Astrocyte of the cerebellum (primary cell): ENCODE measurements at places on chromosomes 1 and 21.

DNA sequence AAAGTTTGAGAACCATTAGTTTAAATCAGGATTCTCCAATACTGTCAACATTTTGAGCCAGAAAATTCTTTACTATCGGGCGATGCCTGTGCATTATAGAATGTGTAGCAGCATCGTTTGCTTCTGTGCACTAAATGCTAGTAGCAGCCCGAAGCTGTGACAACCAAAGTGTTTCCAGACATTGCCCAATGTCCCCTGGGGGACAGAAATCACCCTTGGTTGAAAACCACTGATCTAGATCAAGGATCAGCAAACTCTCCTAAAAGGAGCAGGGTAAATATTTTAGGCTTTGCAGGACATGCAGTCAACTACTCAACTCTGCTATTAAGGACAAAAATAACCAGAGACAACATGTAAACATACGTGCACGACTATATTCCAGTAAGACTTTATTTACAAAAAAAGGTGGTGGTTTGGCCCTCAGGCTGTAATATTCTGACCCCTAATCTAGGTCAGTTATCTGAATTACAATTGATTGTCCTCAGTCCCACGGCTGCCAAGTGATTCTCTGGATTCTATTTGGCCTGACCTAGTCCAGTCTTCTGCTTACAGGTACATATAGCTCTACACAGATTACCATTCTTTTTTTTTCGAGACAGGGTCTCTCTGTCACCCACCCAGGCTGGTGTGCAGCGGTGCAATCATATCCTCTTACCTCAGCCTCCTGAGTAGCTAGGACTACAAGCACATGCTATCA lies 10.6 kb downstream of the FAF1 start:
- no peak for DNase-seq

DNA sequence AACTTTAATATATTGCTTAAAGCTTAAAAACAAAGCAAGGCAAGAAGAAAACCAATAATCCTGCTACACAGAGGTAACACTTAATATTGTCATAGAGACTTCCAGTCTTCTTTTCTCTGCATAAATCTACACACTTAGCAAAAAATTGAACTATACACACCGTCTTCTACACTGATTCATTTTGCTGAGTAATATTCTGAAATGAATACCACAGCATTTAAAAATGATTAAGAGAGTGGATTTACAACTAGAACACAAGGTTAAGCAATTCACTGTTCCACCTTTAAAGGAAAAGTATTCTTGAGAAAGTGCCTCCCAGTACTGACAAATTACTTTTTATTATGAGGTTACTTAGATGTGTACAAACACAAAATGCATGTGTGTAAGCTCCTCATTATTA lies 22.2 kb upstream of the ITPKB start:
- DNase-seq: no peak

GRCh38 chr1:83761167-83762038 lies 237.5 kb downstream of the TTLL7 start:
- DNase-seq: no peak

DNA sequence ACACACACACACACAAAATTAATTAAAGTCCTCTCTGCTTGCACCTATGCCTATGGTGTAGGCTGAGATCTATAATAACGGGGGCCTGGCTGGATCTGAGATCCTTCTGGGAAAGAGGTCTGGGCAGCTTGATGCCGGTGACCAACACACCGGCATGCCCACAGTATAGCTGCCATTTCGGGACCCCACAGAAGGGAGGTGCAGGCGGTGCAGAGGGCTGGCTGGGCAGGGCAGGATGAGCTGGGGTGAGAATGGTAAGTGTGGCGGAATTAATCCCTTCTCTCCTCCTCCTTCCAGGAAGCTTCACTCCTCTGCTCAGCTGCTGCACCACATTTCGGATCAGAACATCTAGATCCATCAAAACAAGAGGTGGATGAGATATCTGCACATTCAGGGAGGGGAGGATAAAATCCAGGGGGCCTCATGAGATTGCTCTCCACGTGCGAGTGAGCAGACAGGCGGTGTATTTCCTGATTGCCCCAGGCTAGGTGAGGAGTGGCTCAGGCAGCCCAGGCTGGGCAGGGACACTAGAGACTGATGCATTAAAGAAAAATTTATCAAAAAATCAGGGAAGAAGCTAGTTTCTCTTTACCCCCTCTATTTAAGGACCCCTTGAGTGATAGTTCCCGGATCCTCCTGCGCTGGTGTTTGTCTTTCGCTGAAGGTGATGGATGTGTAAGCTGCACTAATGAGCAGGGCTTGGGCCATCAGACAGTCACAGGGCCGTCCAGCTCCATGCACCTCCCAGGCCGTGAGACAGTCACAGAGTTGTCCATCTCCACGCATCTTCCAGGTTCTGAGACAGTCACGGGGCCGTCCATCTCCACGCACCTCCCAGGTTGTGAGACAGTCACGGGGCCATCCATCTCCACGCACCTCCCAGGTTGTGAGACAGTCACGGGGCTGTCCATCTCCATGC lies 449.9 kb downstream of the PTPRU start:
- DNase-seq: no peak

- no peak for DNase-seq
Observed at GRCh38 chr1:25727635-25728286, 72.2 kb upstream of the SELENON start.

DNA sequence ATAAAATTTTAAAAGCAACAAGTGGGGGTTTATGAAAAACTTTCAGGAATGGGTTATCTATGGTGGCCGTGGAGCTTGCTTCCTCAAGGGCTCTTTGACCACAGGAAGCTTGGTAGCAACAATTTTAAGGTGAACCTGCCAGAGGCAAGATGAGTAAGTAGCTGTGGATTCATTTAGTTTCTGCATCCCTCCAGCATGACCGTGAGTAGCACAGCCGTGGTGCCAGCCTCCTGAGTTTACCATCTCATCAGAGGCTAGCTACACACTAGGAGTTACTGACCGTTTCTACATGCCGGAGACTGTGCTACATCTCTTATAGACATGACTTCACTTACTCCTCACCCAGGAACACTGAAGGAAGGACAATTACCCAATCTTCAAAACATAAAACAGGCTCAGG lies 30.1 kb upstream of the PLEKHG5 start:
- DNase-seq: no peak

- DNase-seq: no peak
Observed at GRCh38 chr1:110540891-110541685, 22.1 kb upstream of the KCNA10 start.

- DNase-seq: peak; percentile 92
Observed at GRCh38 chr1:98991127-98992012, 13.3 kb downstream of the PLPPR5 start.

DNA sequence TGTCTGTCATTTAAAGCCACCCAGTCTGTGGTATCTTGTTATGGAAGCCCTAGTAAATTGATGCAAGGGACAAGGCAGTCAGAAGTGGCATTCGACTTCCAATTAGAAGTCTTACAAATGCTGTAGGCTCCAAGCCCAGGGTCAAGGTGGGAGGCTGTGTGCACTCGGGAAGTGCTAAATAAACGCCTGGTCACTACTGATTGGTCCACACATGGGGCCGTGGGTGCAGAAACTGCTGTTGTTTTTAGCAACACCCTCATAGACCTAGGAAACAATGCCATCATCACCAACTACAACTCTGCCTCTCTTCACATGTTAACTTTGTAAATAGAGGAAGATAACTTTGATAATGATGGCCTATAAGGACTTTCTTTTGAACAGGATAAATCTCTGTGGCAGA lies 20.2 kb upstream of the ZBTB21 start:
- no peak for DNase-seq

DNA sequence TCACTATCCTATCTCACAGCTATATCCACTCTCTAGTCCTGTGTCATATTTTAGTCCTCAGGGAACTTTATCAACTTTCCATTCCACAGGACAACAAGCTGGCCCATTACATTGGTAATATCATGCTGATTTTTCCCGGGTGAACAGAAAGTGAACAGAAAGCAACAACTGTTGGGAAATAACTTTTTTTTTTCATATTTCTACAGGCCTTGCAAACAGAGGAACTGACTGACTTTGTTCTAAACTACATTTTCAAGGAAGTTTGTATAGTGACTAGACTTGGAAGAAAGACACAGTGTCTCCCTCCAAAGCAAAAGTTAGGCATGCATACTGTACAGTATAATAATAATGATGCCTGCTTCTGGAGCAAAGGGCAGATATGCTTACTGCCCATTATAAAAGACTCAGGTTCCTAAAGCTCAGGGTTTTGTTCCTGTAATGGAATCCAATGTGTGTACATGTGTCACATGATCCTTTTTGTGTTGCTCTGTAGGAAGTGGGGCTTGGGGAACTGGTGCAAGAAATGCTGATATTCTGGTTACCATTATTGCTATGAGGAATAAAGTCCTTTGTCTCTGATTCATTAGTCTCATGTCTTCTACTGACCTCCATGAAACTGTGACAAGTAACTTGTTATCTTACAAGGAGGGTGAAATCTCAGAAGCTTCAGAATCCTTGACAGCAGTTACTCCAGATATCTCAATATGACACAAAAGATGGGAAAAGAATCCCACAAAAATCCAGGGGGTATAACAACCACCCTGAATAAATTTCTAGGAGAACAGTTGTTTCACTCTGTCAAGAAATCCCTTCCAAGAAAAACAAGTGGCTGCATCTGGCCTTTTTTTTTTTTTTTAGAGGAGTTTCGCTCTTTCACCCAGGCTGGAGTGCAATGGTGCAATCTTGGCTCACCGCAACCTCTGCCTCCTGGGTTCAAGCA lies 17.7 kb upstream of the NTPCR start:
- DNase-seq: no peak

GRCh38 chr1:77065693-77066342 lies 153.4 kb downstream of the PIGK start:
- DNase-seq: no peak

DNA sequence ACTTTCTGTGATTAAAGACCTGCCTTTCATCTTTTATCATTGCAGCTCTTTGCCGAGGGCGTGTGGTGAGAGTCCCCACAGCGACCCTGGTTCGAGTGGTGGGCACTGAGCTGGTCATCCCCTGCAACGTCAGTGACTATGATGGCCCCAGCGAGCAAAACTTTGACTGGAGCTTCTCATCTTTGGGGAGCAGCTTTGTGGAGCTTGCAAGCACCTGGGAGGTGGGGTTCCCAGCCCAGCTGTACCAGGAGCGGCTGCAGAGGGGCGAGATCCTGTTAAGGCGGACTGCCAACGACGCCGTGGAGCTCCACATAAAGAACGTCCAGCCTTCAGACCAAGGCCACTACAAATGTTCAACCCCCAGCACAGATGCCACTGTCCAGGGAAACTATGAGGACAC lies 32.0 kb downstream of the PTGFRN start:
- DNase-seq: no peak

DNA sequence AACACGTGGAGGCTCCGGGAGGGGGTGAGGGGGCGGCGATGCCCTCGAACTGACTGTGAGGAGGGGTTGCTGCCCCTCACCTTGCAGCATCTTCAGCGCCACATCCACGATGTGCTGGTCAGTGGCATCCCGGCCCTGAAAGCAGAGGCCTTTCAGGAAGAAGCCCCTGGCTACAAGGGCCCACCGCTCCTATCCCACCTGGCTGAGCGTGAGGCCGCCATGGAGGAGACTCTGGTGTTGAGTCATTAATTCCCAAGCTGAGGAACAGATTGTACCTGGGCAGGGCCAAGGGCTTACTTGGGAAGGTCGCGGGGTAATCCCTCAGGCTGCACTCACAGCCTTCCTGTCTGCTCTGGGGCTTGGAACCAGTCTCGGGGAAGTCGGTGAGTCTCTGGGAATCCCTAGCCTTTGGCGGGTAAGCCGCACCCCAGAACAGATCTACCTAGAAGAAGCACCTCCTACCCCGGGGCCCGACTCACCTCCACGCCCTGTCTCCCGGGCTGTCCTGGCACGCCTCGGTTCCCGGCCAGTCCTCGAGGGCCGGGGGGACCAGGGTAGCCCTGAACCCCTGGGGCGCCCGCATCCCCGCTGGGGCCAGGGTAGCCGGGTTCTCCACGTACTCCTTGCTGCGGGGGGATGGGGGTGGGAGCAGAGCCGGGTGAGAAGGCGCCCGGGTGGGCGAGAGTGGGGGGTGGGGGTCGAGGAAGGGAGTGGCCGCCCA lies 13.9 kb downstream of the COL9A2 start:
- no peak for DNase-seq

DNA sequence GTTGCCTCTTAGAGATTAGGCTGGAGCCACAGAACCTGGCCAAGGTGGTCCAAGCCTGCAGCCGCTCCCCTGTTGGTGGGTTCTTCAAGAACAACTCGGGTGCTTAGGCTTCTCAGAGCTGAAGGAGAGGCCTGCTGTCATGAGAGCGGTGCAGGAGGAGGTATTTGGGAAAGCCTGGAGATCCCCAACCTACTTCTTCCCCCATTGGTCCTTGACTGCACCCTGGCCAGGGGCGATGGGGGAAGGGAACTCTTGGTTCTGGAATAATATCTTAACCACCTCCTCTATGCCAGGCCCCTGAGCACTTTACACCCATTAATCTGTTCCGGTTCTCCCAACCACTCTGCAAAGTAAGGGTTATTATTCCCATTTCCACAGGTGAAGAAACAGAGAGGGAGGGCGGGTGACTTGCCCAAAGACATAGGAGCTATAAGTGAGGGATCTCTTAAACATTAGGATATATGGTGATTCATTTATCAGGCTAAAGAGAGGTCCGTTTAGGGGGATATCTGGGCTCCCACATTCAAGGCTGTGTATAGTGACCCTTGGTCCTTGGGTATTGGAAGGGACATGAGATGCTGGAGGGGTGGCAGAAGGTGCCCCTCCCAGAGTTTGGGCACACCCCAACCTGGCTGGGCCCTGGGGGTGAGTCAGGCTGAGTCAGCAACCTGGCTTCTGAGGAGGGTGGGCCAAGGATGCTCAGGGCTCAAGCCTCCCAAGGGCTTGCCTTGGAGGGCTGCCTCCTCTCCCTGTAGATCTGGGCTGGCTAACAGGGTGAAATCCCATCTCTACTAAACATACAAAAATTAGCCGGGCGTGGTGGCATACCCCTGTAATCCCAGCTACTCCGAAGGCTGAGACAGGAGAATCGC lies 5.2 kb downstream of the TRNP1 start:
- no peak for DNase-seq

DNA sequence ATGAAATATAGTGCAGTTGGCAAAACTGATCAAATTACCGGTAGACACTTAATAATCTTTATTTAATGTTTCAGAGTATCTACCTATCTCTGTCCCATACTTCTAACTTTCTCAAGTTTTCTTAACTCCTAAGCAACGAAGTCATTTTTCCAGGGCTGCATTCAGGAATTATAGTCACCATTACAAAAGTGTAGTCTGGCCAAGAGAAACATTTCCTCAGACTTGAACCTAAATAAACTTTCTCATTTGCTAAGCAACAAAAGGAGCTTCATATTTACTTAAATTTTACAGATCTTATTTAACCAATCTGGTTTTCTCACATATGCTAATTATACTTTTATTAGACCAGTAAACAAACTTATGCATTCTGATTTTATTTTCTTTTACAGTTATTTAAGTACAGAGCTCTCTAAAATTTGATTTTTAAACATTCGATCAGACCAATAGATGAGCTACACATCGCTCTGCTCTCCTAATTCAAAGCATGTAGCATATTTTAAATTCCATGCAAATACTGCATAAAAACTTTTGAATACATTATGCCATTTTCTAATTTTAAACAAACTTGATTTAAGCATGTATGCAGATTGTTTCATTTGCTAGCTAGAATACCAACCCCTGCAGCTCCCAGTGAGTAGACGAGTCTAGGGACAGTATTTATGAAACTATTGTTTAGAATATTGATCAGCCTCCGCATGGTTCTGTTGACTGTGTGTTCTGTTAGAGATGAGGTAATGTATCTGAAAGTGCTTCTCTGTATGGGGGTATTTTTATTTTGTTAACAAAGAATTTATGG lies 201.4 kb downstream of the CHRM3 start:
- no peak for DNase-seq

GRCh38 chr1:220182656-220183055 lies 88.7 kb downstream of the IARS2 start:
- no peak for DNase-seq

GRCh38 chr1:59522925-59523505 lies 226.1 kb downstream of the FGGY start:
- DNase-seq: no peak
